ENCODE measurements at places on chromosomes 1 and 21. TPM values are rescaled to one million over a fixed set of nuclear protein-coding genes. Genes with fewer than 3 reads are reported as not detected.

HOOK1 gene
- total RNA-seq, result 1.9 TPM

LRP8 gene
- 57.9 TPM for total RNA-seq

ABCG1 gene
- 11.3 TPM for total RNA-seq

A3GALT2 gene
- total RNA-seq, result not detected

COL16A1 gene
- not detected for total RNA-seq

AMPD1 gene
- total RNA-seq, result not detected

SYCP1 gene
- total RNA-seq, result not detected

OR2T35 gene
- not detected for total RNA-seq

NBL1 gene
- 27.6 TPM for total RNA-seq

PSMA5 gene
- total RNA-seq, result 210 TPM

SV2A gene
- 17.5 TPM for total RNA-seq

AKR7A2 gene
- total RNA-seq, result 34.6 TPM

S100A8 gene
- not detected for total RNA-seq

DNASE2B gene
- total RNA-seq, result not detected

FCN3 gene
- total RNA-seq, result not detected

FOXD2 gene
- 0.27 TPM for total RNA-seq

NPR1 gene
- total RNA-seq, result not detected

CRYAA gene
- not detected for total RNA-seq

GPR157 gene
- 4.3 TPM for total RNA-seq

ZNF697 gene
- 2.7 TPM for total RNA-seq

SLC44A5 gene
- not detected for total RNA-seq

BSND gene
- not detected for total RNA-seq

TNFRSF4 gene
- 47.8 TPM for total RNA-seq

CCDC24 gene
- 0.59 TPM for total RNA-seq

ITLN2 gene
- total RNA-seq, result not detected

KIRREL1 gene
- total RNA-seq, result not detected

CSF3R gene
- total RNA-seq, result 1.2 TPM

OR2T5 gene
- total RNA-seq, result not detected

DMAP1 gene
- total RNA-seq, result 42.0 TPM

NBPF4 gene
- 0.95 TPM for total RNA-seq

PROK1 gene
- not detected for total RNA-seq

ICOSLG gene
- 10.2 TPM for total RNA-seq

DISC1 gene
- total RNA-seq, result 10.5 TPM

COL9A2 gene
- 8.9 TPM for total RNA-seq

C8B gene
- not detected for total RNA-seq

CFHR5 gene
- not detected for total RNA-seq

Data from T-helper 2 cell treated with Interferon-gamma antibody and Interleukin-4, amounts not matched to agents 100 ng/mL and 5 ng/mL, for 36 hours (primary cell).